ENCODE measurements at places on chromosomes 13 and 19.

DNA sequence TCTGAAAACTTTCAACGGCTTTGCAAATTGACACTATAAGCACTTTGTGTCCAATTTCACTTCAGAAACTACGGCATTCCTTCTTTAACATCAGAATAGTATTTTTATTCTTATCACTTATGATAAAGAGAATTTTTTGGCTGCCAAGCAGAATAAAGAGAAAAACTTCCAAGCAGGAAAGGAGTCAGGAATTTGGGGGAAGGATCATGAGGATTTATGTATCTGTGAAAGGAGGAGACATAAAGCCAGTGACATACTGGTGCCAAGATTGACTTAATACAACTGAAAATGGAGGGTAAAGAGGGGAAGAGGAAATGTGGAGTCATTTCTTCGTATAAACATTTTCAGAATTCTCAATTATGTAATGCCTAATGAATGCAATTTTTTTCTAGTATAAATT lies 94.7 kb downstream of the RBM26 start:
- no peak for DNase-seq

- no peak for DNase-seq
Observed at GRCh38 chr13:28755546-28755870, 36.7 kb upstream of the SLC46A3 start.

DNA sequence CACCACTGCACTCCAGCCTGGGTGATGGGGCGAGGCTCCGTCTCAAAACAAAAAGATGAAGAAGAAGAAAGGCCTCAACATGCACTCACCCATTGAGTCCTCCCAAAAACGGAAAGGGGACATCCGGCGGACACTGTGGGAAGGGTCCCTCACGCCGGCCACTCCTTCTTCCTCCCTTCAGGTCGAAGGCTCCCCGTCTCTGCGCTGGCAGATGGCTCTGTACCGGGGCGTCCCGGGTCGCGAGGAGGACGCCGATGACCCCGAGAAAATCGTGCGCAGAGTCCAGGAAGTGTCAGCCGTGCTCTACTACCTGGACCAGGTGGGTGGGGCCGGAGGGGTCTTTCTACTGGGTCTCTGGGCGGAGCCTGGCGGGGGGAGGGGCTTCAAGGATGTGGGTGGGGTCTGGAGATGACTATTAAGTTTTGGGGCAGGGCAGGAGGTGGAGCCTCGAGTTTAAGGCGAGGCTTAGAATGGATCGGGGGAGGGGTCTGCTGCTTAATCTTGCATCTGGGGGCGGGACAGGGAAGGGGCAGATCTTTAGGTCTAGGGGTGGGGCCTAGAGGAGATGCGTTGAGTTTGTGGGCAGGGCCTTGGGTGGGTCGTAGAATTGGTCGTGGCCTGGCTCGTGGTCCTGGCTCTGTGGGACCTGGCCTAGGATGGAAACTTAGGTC lies 90.2 kb downstream of the MAP4K1 start:
- no peak for DNase-seq

GRCh38 chr19:15675560-15675959 lies 2.7 kb downstream of the CYP4F12 start:
- DNase-seq: no peak

GRCh38 chr19:41930926-41931592 lies 2.8 kb upstream of the ERFL start:
- DNase-seq: no peak

DNA sequence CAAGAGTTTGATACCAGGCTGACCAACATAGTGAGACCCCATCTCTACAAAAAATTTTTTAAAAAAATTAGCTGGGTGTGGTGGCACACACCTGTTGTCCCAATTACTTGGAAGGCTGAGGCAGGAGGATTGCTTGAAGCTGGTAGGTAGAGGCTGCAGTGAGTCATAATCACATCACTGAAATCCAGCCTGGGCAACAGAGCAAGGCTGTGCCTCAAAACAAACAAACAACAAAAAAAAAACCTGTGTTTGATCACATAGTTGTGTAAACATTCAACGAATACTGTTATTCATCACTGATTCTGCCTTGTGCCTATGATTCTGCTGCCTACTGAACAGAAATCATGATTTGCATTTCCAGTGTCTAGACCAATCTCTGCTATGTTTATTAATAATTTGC lies 134.0 kb downstream of the TBC1D4 start:
- no peak for DNase-seq

DNA sequence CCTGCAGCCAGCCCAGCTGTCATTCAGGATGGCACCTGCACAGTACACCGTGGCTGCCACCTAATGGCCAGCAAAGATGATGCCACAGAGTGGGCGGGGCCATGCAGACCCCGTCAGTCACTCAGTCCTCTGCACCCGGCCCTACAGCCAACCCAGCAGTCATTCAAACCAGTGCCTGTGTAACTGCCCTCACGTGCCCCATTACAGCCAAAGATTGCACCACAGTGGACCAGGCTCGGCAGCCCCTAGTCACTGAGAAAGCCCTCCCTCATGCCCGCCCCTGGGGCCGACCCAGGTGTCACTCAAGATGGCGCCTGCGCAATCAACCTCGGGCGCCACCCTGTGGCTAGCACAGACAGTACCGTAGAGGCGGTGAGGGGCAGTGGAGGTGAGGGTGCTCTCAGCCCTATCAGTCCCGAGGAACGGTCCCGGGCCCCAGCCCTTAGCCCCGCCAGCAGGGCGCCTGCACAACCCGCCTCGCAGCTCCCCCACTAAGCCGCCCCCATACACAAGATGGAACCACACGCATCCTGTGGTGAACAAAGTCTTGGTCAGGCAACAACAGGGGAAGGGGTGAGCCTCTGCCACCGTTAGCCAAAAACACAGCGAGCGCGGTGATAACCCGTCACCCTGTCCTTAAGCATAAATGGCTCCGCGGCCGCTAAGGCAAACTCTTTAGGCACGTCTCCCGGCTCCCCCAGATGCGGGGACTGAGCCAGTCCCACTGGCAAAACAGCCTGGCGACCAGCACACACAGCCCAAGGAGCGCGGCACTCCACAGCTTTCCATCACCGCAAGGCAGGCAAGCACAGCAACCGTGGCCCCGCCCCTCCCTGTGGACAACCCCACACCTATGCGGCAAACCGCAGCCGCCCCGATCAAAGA lies 2.3 kb downstream of the PEG3 start:
- no peak for DNase-seq

GRCh38 chr19:13396250-13397080 lies 109.8 kb downstream of the CACNA1A start:
- no peak for DNase-seq

GRCh38 chr13:113135281-113135760 lies 12.7 kb downstream of the F10 start:
- no peak for DNase-seq

DNA sequence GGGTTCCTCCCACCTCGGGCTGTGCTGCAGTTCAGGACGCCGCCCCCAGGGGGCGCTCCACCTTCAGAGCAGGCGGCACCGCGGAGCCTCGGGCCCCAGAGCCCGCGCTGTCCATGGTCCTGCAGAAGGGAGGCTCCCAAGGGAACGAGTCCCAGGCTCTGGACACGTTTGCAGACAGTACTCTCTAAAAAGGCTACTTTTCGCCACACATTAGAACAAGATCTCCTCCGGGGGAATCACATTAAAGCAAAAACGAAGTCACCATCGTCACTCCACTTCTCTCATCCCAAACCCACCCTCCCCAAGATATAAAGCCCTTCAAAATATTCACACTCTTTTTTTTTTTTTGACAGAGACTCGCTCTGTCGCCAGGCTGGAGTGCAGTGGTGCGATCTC lies 4.6 kb upstream of the SIGLEC10 start:
- peak; percentile 61 for DNase-seq

GRCh38 chr13:73521985-73522524 lies 463.2 kb downstream of the KLF5 start:
- DNase-seq: no peak

DNA sequence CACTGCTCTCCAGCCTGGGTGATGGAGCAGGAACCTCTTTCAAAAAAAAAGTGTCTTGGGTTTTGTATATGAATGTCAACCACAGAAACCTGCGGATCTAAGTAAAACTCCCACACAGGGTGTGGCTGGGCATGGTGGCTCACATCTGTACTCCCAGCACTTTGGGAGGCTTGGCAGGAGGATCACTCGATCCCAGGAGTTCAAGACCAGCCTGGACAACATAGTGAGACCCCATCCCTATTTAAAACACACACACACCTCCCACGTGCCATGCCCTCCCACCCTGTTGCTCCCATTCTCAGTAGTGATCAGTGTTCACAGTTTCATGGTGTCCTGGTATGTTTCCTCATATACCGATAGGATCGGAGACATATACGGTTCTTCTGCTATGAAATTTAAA lies 9.2 kb downstream of the TMED1 start:
- no peak for DNase-seq

GRCh38 chr19:12194827-12195731 lies 32.2 kb downstream of the ZNF136 start:
- peak; percentile 37 for DNase-seq

DNA sequence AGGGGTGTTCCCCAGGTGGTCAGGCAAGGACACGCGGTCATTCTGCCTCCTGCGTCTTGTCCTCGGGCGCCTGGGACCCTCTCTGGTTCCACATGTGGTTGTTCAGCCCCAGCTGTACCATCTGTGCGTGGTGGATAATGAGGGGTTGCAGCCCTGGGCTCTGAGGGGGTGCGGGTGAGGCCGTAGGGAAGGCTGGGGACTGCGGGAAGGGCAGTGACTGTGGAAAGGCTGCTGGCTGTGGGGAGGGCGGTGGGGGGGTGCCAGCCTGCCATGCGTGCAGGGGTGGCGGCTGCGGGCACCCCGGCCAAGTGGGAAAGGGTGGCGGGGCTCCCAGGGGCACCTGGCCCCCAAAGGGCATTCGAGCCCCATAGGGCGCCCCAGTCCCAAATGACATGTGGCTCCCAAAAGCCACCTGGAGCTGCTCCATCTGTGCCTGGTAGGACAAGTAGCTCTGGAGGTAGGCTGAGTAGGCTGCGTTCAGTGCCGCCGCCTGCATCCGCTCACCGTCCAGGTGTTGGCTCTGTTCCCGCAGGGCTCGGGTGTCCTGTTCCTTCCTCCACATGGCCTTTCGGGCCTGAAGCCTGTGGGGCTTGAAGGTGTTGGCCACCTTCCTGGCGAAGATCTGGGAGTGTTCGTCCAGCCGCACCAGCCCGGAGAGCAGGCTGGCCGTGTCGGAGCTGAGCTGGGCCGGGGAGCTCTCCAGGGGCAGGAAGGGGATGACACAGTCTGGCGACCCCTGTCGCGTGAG lies 15.1 kb downstream of the TICAM1 start:
- DNase-seq: no peak

- DNase-seq: no peak
Observed at GRCh38 chr19:35519291-35519690, 5.8 kb upstream of the DMKN start.

DNA sequence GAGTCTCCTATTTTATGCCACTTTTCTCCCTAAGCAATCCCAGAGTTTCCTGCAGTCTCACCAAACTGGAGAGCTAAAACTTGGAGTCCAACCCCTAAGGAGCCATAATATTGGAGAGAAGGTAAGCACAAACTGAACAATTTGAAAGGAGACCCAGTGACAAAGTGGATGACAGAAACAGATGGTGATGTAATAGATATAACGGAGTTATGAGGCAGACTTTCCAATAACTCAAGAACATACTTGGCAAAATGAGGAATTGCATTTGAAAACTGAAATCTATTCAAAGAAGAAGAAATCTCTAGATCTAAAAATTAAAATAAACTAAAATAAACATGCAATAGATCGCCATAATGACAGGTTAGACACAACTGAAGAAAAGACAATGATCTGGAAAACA lies 200.9 kb upstream of the MIR17HG start:
- DNase-seq: no peak

DNA sequence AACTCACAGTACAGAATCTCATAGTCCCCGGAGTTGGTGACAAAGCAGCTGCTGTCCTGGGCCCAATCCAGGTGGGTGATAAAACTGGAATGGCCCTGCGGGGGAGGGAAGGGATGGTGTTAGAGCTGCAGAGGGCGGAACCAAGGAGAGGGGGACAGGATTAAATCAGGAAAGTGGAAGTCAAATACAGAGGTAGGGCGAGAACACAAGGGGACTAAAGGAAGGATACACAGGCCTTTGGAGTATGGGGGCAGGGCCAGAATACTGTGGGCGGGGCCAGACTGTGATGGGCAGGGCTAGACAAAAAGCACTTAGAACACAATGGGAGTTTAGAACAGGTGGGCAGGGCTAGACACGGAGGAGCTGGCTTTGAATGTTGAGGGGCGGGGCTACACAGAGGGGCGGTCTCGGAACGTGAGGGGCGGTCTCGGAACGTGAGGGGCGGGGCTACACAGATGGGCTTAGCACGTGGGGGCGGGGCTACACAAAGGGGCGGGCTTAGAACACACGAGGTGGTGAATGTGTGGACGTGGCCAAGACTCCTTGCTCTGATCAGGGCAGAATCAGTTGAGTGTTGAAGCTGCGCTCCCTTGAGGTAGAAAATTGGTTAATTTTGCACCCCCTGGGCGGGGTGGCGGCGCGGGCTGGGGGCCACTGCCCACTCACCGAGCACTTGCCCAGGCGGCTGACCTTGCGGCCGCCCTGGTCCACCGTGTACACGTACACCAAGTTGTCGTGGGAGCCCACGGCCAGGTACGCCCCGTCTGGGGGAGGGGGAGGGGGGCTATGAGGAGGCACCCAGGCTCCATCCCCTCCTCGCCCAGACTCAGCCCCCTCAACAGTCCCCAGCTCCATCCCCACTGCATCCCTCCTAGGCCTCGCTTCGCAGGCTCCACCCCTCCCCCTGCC lies 14.0 kb upstream of the GPR4 start:
- DNase-seq: peak; percentile 69

DNA sequence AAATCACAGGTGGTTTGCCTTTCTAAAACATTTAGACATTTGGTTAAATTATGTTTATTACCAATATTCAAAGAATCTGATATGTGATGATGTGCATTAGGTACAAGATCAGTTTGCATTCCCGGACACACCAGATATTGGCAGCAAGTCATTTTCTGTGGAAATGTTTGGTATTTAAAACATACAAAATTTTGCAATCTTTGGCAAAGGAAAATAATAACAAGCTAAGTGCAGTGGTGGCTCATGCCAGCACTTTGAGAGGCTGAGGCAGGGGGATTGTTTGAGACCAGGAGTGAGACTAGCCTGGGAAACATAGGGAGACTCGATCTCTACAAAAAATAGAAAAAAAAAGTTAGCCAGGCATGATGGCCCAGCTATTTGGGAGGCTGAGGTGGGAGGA lies 29.1 kb upstream of the TSC22D1 start:
- no peak for DNase-seq

DNA sequence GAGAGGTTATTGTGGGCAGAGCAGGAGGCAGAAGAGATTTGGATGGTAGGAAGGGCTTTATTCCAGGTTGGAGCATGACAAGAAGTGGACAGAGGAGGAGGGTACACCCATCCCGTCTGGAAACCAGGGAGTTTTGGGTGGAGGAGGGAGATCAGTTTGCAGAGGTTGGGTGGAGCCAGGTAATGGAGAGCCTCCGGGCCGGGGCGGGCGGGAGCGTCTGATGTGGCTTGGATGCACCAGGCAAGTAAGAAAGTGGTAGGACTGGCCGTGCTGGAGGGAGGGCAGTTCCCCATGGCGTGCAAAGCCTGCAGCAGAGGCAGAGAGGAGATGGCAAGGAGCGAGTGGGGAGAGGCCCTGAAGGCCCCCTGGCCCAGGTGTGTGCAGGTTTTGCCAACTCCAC lies 10.9 kb downstream of the IGFLR1 start:
- no peak for DNase-seq
